ENCODE measurements at places on chromosomes 16 and 17. TPM values are rescaled to one million over a fixed set of nuclear protein-coding genes. Genes with fewer than 3 reads are reported as not detected.

GRCh38 chr17:76527430-76528111 is 9.9 kb downstream of the CYGB start:
- DNase-seq, result peak; percentile 92

DNA sequence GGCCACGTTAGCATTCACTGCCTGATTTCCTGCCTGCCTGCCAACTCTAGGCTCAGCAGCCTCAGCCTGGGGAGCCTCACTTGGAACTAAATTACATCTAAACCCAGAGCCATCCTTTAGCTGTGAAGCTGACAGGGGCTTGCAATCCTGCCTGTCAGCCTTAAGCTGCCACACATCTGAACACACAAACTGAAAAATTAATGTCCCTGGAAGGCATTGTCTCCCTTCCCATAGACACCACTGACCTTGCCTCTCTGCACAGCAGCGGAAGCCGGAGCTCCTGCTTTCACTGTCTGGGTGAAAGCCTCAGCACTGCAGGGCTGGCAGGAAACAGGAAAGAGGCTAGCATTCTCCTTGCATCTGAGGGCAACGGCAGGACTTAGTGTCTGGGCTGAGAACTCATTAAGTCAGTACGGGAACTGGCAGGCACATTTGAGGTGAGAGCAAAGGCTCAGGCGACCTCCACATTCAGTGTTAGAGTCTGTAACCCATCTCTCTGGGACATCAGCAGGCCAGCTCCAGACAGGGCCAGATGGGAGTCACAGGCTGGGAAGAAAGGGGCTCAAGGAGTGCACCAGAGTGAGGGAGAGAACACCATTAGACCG is 452.4 kb upstream of the C16orf82 start:
- DNase-seq, result peak; percentile 38

GRCh38 chr17:66730461-66730923 is 104.4 kb upstream of the CACNG5 start:
- no peak for DNase-seq

- DNase-seq, result peak; percentile 26
Measured at GRCh38 chr17:78383725-78384471, 5.4 kb downstream of the PGS1 start.

DNA sequence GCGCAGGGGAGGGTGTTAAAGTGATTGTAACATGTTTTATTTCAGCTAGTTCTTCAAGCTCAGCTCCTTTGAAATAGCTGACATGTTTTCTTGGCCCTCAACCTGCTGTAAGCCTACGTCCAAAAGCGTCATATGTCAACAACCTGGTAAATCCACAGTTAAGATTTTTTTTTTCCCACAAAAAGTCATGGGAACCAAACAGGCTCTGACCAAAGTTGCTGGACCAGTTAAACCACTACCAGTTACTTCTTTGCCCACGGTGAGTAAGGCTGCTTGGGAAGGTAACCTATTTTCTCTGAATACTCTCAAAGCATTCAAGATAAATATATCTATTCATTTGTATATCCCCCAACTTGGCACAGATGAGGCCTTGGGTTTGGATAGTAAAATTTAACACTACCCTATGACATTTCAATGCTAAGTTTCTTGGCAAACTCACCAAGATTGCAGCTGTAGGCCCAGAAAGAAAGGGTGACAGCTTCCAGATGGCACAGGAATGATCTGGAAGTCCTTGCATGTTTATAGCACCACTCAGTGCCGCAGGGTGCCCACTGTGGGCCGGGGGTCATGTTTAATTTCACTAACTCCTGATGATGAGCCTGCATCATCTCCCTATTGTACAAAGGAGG is 166.2 kb downstream of the XYLT1 start:
- DNase-seq, result no peak

DNA sequence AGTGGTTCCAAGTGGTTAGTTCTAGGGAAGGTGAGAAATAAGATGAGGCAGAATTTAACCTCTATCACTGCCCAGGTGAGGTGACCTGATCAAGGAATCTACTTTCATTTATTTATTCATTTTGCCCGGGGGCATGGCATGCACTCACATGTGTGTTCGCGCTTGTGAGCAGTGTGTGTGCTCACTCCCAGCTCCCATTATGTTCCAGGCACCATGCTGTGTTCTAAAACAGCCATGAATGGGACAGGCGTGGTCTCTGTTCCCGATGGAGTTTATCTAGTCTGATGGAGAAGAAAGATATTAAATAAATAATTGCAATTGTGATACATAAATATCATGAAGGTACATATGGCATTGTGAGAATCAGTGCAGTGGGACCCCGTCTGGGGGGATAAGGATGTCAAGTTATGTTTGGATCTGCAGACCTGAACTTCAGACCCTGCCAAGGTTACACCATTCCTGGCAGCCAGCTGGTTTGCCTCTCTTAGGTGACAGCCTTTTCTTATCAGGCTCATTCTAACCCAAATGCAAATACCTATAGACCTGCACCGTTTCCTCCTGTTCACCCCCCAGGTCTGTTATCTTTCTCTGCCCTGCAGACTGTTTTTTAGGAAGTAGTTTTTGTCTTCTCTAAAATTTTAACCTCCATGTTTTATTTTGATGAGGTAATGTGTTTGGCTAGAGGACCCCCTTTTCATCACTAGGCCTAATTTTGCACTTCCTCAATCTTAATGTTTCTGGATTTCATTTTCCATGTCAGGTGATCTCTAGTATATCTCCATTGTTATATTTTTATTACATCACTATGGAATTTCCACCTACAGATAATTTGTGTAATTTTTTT is 11.8 kb downstream of the CYB5B start:
- DNase-seq, result peak; percentile 7

- DNase-seq, result no peak
Measured at GRCh38 chr16:25020112-25020631, 5.0 kb upstream of the ARHGAP17 start.

- DNase-seq, result no peak
Measured at GRCh38 chr16:81618661-81619060, 160.4 kb upstream of the PLCG2 start.

- DNase-seq, result no peak
Measured at GRCh38 chr17:55814377-55814776, 63.5 kb downstream of the PCTP start.

DNA sequence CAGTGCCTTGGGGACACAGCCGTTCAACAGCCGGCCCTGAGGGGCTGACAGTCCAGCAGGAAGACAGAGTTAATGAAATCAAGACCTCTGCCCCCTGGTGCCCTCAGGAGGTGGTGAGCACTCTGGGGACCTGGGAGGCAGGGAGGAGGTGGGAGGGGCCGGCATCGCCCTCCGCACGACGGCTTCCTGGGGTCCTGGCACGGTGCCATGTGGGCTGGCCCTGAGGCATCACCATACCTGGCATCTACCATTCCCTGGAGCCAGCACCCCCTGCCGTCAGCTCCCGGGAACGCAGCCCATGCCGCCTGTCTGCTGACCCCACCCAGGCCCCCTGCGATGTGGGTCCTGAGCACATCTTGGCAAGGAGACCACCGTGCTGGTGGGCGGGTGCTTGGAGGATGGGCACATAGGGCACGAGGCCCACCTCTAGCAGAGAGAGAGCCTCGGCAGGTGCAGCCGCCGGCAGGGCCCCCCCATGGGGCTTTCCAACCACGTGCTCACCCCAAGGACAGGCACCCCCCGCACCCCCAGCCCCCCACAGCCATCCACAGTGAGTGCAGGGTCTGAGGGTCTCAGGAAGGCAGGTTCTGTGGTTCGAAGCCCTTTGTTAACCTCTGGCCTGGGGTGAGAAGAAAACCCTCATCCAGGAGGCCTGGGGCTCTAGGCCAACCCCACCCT is 52.5 kb downstream of the ZFPM1 start:
- peak; percentile 79 for DNase-seq

DNA sequence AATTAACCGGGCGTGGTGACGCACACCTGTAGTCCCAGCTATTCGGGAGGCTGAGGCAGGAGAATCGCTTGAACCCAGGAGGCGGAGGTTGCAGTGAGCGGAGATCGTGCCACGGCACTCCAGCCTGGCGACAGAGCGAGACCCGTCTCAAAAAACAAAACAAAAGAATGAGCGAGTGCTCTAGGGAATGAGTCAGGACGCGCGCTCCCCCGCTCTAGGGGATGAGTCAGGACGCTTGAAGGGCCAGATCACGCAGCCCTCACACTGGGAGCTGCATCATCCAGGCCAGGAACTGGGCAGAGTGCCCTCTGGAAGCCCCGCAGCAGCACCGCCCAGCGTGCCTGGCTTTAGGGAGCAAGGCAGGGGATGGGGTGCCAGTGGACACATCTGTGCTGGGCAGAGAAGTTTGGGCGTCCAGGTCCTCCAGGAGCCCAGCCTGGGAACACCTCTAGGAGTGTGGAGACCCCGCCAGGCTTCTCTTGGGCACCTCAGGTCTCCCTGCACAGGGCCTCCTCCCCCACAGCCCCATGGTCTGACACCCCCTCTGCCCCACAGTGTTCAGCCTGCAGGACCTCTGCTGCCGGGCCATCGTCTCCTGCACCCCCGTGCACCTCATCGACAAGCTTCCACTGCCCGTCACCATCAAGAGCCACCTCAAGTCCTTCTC is 3.9 kb upstream of the WFIKKN1 start:
- no peak for DNase-seq

DNA sequence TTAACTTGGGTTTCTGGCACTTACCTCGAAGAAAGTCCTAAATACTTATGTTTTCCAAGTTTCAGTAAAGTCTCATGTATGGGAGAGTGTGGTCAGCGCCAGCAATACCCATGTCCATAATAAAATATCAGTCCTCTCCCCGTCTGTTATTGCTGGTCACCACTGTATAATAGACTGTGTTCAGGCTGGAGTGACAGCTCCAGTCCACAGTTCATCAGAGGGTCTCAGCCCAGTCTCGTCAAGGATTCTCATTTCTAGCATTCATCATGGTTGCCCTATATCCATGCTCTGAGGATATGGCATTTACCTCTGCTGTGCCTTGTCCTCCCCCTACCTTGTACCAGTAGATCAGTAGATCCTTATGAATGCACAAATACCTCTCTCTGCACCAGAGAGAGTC is 384.5 kb downstream of the NPIPA7 start:
- DNase-seq, result no peak

DNA sequence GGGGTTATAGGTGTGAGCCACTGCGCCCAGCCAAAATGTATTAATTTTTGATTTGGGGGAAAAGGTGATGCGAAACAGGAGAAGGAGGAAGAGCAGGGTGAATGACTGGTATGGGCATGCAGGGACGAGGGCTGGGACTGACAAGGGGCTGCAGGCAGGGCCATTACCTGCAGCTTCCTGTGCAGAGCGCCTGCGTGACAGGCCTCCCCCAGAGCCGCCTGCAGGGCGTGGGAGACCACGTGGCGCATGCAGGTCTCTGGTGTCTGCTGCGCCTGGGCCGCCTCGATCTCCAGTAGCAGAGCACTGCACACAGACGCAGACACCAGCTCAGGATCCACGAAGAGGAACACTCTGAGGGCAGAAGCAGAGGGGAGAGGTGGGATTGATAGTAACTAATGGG is 32.4 kb downstream of the PIK3R6 start:
- DNase-seq, result no peak

DNA sequence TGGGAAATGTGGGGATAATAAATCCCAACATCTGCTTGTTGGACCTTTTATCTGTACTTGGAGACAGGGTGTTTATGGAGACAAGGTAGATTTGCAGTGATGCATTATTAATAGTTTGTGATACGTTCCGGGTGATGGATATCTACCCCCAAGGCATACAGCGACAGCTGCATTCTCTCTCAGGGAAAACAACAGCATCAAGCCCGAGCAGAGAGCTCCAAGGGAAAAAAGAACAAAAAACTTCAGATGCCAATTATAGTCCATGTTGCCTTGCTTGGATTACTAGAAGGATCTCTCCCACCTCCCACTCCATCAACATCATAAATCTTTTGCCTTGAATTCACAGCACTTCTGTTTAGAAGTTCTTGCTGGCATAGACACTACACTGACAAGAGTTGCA is 187.5 kb upstream of the CDH11 start:
- no peak for DNase-seq

DNA sequence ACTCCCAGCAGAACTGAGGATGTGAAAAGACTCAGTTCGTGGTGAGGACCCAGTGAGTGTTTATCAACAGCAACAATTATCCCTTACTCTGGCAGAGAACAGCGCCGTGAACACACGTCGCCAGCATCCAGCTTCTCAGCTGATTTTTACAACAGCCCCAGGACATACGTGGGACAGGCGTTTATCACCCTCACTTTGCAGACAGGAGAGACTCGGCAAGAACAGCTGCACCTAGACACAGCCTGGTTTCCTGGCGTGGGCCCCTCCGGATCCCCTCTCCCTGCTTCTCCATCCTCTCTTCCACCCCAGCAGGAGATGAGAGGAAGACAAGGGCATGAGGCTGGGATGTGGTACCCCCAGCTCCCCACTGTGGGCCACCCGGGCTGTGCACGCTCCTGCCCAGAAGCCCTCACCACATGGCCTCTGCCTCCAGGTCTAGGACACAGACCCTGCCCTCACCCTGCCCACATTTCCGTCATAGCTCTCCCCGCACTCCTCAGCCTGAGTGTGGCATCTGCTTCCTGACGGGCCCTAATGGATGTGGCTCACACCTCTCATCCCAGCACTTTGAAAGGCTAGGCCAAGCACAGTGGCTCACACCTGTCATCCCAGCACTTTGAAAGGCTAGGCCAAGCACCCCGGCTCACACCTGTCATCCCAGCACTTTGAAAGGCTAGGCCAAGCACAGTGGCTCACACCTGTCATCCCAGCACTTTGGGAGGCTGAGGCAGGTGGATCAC is 17.5 kb downstream of the ABR start:
- no peak for DNase-seq

- no peak for DNase-seq
Measured at GRCh38 chr17:41657176-41657754, 31.4 kb upstream of the EIF1 start.

GRCh38 chr17:78442648-78443218 is 64.3 kb downstream of the PGS1 start:
- no peak for DNase-seq

DNA sequence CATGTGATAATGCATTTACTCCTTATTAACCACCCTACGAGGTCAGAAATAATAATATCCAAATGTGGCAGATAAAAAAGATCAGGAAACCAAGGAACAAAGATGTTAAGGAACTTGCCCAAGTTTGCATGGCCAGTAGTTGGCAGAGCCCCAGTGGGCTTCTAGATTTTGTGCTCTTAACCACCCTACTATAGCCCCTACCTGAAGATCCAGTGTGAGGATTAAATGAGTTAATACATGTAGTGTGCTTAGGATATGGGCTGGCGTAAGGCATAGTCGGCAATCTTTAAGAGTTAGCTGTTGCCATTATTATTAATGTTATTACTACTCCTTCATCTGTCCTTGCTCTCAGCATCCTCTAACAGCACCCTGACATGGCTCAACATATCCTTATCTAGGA is 153.4 kb downstream of the SDK2 start:
- no peak for DNase-seq

Gene RNU2-1
- total RNA-seq, result 7,340 TPM

Gene OTOP2
- not detected for total RNA-seq

Gene TBKBP1
- total RNA-seq, result 16.0 TPM

Gene CDH3
- total RNA-seq, result not detected

Gene TNFRSF17
- 38.8 TPM for total RNA-seq

Gene HBQ1
- total RNA-seq, result not detected

Gene TM4SF5
- not detected for total RNA-seq

Gene HS3ST3B1
- 1.6 TPM for total RNA-seq

Gene HBA2
- total RNA-seq, result not detected

Gene CRYM
- total RNA-seq, result 0.23 TPM
